ENCODE measurements at places on chromosomes 2 and 18.

- DNase-seq, result no peak
Measured at GRCh38 chr18:79888016-79888415, 63.4 kb downstream of the SLC66A2 start.

GRCh38 chr18:51897884-51898283 lies 442.1 kb upstream of the DCC start:
- no peak for DNase-seq

DNA sequence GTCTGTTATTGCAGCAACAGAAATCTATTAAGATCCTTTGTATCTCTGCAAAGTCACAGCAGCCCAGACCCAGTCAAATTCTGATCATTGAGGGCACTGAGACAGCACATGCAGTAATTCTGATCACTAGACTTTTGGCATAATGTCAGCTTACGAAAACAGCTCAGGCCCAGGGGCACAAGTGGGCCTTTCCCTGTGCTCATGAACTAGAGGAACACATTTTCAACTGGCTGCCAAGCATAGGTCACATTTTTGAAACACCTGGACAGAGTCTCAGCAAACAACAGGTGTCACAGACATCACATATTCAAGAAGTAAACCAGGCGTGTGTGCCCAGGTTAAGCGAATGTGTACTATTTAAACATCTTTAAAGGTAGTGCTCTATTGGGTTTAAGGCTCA lies 13.7 kb downstream of the DOCK10 start:
- DNase-seq, result no peak

DNA sequence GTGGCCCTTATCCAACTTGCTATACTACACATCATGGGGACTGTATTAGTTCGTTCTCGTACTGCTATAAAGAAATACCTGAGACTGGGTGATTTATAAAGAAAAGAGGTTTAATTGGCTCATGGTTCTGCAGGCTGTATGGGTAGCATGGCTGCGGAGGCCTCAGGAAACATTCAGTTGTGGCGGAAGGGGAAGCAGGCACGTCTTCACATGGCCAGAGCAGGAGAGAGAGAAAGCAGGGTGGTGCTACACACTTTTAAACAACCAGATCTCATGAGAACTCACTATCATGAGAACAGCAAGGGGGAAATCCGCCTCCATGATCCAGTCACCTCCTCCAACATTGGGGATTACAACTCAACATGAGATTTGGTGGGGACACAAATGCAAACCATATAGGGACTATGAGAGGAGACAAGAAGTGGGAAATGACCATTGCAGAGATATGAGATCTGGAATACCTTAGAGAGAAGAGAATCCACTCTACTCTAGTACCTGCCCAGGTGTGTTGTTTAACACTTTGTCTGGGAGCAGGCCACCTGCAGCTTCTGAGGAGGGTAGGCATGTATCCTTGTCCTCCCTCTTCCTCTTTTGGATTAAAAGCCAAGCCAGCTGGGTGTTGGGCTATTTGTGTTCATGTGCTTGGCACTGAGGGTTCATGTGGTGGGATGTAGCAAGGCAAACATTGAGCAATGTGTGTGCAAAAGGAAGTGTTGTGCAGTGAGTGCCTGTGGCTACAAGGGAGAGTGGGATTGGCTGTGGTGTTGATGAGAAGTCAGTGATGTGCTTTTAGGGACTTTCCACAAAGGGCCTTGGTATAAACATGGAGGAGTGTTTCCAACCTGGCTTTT lies 22.8 kb downstream of the TTLL4 start:
- DNase-seq, result no peak

GRCh38 chr18:56770097-56770496 lies 118.9 kb downstream of the WDR7 start:
- no peak for DNase-seq

- no peak for DNase-seq
Measured at GRCh38 chr2:235958221-235958930, 209.8 kb downstream of the GBX2 start.

- no peak for DNase-seq
Measured at GRCh38 chr2:42924418-42924886, 132.1 kb upstream of the HAAO start.

DNA sequence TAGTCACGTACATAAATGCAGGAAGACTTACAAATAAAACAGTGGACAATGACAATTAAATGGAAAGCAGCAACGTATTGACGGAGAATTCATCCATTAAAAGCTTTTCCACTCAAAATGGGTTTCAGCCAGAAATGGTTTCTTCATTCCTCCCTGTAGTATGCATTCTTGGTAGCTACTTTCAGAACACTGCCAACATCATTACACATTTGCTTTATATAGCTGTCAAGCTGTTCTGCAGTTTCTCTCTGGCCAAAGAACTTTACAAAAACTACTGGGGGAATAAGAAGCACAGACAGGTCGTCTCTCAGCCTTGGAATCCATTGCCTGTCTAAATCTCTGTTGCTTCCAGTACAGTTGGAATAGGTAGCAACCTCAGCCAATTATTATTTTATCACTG lies 84.1 kb upstream of the NCKAP5 start:
- no peak for DNase-seq

GRCh38 chr2:171551836-171552235 lies 29.6 kb downstream of the CYBRD1 start:
- no peak for DNase-seq

DNA sequence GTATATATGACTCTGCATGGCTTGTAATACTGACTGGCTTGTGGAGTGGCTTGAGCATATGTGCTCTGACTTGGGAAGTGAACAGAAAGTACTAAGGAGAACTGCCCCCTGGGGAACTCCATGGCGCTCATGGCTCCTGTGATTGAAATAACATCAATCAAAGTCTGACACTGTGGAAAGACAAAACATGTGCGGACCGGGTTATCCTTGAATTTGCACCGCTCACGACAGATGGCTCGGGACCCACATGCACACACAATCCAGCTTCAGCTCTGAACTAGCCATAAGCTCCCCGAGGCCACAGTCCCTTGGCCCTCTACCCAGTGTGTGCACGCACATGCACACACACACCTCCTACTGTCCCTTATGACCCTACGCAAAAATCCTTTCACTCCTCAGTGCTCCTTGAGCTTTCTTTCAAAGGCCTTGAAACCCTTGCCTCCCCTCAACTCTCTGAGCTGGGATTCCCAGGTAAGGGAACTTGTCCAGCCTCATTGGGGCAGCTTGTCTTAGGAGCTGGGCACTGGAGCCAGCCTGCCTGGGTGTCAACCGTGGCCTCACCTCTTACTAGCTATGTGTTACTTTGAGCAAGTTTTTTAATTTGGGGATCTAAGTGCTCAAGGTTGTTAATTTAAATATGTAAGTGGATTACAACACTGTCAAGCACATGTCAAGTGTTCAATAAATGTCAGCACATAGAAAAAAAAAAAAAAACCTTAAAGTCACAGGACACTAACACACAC lies 43.6 kb downstream of the MRPS5 start:
- DNase-seq, result no peak

- DNase-seq, result no peak
Measured at GRCh38 chr18:78558948-78559347, 420.7 kb upstream of the SALL3 start.

DNA sequence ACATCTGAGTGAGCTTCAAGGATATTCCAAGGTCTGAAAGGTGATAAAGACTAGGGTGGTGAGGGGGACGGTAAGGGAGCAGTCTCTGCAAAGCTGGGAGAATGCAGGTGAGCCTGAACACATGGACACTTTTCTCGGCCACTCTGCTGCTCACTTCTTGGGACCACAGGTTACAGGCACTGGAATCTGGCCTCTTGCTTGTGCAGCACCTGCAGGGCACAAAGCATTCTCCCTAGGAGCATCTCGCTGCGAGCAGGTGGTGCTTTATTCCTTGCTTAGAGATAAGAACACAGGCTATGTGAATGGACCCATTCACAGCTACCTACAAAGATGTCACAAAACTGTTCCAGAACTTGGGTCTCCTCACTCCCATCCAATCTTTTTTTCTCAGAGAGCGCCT lies 153.2 kb downstream of the DDX1 start:
- no peak for DNase-seq

- no peak for DNase-seq
Measured at GRCh38 chr2:38416296-38417036, 39.4 kb upstream of the ATL2 start.

DNA sequence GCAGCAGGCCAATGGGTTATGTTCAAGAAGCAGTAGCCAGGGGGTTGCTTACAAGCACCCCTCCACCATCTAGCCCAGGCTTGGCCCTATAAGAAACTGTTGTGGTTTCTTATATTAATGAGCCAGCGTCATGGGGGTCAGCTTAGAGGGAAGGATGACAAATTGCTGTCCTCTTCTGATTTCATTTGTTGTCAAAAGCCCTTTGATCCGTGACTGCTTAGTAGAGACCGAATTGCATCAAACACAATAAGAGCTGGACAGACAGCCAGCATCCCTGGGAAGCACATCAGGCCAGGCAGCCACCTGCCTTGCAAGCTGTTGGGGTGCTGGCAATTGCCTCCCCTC lies 206.6 kb upstream of the SETBP1 start:
- no peak for DNase-seq

- DNase-seq, result no peak
Measured at GRCh38 chr18:46705521-46705920, 48.5 kb upstream of the LOXHD1 start.

- DNase-seq, result no peak
Measured at GRCh38 chr18:11689669-11690565, 853 bp downstream of the GNAL start.

GRCh38 chr2:171923206-171923605 lies 945 bp downstream of the HAT1 start:
- no peak for DNase-seq

DNA sequence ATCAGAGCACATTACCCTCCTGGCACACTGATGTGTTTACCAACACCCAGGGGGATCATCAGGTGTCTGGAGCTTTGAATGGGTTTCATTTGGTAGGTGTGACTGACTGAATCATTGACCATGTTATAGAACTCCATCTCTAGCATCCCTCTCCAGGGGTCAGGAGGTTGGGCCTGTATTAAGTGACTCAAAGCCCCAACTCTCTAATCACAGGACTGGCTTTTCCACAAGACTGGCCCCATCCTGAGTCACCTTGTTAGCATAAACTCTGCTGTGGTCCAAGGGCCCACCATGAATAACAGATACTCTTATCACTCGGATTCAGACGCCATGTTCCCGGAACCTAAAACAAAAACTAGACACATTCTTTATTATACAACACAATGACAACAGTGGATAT lies 125.9 kb upstream of the NDUFV2 start:
- DNase-seq, result no peak

- no peak for DNase-seq
Measured at GRCh38 chr2:73972846-73973245, 11.9 kb upstream of the TET3 start.

DNA sequence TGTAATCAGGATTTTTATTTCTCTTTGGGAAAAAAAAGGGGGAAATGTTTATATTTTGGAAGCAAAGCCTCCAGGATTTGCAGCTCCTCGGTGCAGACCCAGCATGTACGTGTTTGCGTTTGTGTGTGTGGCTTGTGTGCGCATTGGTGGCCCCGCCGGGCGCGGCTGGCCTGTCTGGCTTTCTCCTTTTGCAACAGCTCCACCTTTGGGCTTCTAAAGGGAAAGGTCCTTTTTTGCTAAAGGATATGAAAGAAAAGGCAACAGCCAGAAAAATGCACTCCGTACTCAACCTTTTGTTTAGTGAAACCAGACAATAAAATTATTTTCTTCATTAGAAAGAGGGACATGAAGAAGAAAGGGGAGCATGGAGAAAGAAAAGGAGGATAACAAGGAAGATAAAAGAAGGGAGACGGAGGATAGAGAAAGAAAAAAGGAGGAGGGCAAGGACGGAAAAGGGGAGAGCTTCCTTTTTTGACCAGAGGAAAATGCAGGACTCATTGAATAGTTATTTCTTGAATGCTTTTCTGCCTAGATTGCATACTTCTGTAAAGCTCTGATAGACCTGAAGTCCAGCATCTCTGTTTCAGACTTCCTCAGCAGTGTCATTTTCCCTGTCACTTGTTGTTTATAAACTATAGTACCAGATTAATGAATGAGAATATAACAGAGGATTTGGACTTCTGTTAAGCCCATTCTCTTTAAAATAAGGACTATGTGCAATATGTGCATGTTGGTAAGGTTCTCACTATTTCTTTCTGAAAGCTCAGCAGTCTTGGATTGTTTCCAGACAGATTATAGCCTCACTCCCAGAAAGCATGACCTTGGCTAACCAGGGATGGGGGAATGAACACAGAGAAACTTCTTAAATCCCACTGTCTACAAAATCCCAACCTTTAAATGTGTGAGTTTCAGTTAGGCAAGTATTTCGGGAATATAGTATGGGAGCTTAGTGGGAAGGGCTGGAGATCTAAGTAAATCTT lies 563.1 kb upstream of the PIK3C3 start:
- peak; percentile 5 for DNase-seq

DNA sequence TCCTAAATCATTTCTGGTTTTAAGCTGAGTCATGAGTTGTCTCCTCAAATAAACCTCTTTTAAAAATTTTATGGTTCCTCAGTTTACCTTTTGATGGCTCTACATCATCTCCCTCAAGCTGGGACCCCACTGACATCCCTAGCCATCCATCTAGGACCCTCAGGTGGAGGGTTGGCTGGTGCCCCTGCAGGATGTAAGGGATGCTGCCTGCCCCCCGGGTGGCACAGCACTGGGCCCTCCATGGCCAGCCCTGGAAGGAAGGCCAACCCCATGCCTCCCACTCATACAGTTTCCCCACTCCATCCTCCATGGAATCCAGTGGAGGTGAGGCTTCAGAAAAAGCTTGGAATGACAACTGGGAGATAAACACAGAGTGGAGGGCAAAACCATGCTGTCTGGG lies 17.2 kb upstream of the GPC1 start:
- DNase-seq, result no peak

DNA sequence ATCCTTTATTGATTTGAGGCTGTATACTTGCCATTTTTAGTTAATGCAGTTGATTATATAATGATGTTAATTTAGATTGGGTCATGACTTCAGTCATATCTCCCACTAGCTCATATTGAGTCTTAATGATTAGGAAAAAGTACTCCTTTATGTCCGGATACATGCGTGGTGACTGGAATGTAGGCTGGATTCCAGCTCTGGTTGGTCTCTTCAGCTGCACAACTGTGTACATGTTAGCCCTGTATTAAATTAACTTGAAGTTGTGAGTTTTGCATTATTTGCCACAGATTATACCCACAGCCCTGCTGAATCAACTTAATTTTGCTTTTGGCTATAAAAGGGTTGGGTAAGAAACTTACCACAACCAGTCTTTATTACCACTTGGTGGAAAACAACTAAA lies 22.5 kb downstream of the MOB4 start:
- DNase-seq, result no peak

GRCh38 chr18:37567061-37567993 lies 1.7 kb upstream of the CELF4 start:
- DNase-seq, result no peak

- DNase-seq, result no peak
Measured at GRCh38 chr2:189933911-189934399, 128.6 kb downstream of the MSTN start.

DNA sequence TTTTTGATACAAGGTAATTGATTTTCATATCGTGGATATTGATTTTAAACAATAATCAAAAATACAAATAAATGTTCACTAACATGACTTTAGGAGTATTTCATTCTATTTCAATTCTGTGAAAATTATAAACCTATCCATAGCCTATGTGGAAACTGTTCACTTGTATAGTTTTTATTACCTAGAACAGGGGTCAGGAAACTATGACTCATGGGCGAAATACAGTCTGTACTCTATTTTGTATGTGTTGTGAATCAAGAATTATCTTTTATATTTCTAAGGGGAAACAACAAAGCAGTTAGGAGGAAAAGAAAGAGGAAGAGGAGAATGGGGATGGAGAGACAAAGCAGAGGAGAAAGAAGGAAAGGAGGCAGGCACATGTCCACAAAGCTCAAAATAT lies 181.7 kb upstream of the VRK2 start:
- no peak for DNase-seq

- DNase-seq, result no peak
Measured at GRCh38 chr18:79167526-79168190, 98.5 kb downstream of the ATP9B start.

- DNase-seq, result no peak
Measured at GRCh38 chr18:10252494-10252893, 201.9 kb upstream of the APCDD1 start.

All from brain pericyte (primary cell).